Left lung (tissue), 14 donors: ENCODE measurements at places on chromosomes 2 and 18.
A peak's percentile ranks its signal among the peaks of the same experiment; 100 is the strongest.

- no peaks in the 10 kb centered on the region for H3K27me3 ChIP-seq
- H3K27ac ChIP-seq, result no peak overlapping the region
- no peaks in the 10 kb centered on the region for H3K36me3 ChIP-seq
- DNase-seq, result no peak
- no peaks in the 10 kb centered on the region for H3K4me1 ChIP-seq
- H3K4me3 ChIP-seq, result no peak overlapping the region
Observed at GRCh38 chr2:22450831-22451230, 934.1 kb upstream of the KLHL29 start.

GRCh38 chr2:188964976-188965546 lies 9.1 kb upstream of the COL3A1 start:
- H3K4me1 ChIP-seq, result no peaks in the 10 kb centered on the region
- DNase-seq, result no peak
- H3K27me3 ChIP-seq, result no peaks in the 10 kb centered on the region
- H3K27ac ChIP-seq, result no peak overlapping the region
- H3K36me3 ChIP-seq, result no peaks in the 10 kb centered on the region

DNA sequence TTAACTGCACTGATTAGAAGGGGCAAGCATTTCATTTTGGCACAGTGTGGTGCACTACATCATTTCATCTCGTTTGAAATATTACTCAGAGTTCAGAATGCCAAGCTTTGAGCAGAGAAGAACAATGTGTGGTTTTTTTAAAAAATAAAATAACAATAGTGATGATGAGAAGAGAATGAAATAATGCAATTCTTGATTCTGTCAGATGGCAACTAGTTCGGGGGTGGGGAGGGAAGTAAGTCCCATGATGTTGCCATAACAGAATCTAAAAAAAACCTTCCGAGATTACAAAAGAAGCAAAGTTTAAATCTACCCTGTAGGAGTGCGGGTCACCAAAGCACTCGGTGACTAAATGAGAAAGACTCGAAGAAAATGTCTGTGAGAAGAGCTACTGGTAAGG lies 490.4 kb downstream of the NR4A2 start:
- no peaks in the 10 kb centered on the region for H3K27me3 ChIP-seq
- no peak for DNase-seq
- H3K27ac ChIP-seq, result no peak overlapping the region
- no peak overlapping the region for H3K4me3 ChIP-seq
- H3K36me3 ChIP-seq, result no peaks in the 10 kb centered on the region

- no peaks in the 10 kb centered on the region for H3K4me1 ChIP-seq
- peaks cover 50% of the 10 kb centered on the region for H3K27me3 ChIP-seq
- H3K36me3 ChIP-seq, result no peaks in the 10 kb centered on the region
Observed at GRCh38 chr2:172736424-172737174, 954 bp downstream of the RAPGEF4 start.

GRCh38 chr2:177148477-177149154 lies 64.0 kb upstream of the HNRNPA3 start:
- peaks cover 30% of the 10 kb centered on the region for H3K27me3 ChIP-seq
- no peak overlapping the region for H3K4me3 ChIP-seq
- H3K4me1 ChIP-seq, result peaks cover 2% of the 10 kb centered on the region
- H3K27ac ChIP-seq, result no peak overlapping the region
- DNase-seq, result peak; percentile 86
- H3K36me3 ChIP-seq, result no peaks in the 10 kb centered on the region

GRCh38 chr18:38368886-38369285 lies 803.3 kb upstream of the CELF4 start:
- no peaks in the 10 kb centered on the region for H3K36me3 ChIP-seq
- H3K4me1 ChIP-seq, result no peaks in the 10 kb centered on the region
- DNase-seq, result no peak
- H3K4me3 ChIP-seq, result no peak overlapping the region

- no peak overlapping the region for H3K4me3 ChIP-seq
Observed at GRCh38 chr2:11685906-11686470, 16.0 kb upstream of the NTSR2 start.

DNA sequence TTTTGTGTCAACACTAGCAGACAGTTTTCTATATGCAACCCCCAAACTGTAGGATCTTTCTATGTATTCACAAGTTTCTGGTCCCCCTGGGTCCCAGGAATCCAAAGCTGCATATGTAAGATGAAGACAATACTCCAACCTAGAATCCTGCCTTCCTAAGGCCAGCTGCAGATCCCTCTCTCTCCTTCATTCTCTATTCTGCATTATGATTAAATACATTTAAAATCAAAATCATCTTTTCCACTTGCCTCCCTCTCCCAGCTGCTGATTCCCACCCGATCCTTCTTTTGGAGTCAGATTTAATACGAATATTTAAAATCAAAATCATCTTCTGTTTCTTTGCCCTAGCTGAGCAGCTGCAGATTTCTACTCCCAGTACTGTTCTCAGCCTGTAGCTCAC lies 783.0 kb upstream of the ZEB2 start:
- no peaks in the 10 kb centered on the region for H3K36me3 ChIP-seq
- no peaks in the 10 kb centered on the region for H3K4me1 ChIP-seq
- H3K27ac ChIP-seq, result no peak overlapping the region
- no peak for DNase-seq
- no peak overlapping the region for H3K4me3 ChIP-seq

DNA sequence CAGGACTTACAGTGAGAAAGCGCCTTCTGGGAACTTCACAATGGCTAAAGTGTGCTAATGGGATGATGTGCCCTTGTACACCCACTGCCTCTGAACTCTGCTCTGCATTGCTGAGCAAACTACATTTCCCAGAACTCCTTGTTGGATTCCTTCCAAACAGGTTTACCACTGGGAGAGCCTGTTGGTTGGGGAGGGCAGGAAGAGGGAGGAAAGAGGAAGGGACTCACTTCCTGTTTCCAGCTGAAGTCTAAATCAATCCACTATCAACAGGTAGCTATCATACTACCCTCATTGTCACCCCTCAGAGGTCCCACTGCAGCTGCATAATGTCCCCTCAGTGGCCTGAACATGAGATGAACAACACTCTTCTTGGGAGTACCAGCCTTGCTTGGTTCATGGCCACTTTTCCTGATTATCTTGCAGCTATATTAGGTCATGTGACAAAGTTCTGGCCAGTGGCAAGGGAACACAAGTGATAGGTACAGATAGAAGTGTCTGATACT lies 109.7 kb downstream of the MSH2 start:
- DNase-seq, result no peak
- H3K36me3 ChIP-seq, result no peaks in the 10 kb centered on the region
- no peaks in the 10 kb centered on the region for H3K27me3 ChIP-seq
- H3K4me3 ChIP-seq, result no peak overlapping the region
